ENCODE measurements at places on chromosomes 16 and 17.

- DNase-seq: no peak
These were observed 35.0 kb downstream of the NOS2 start for GRCh38 chr17:27765353-27765752.

DNA sequence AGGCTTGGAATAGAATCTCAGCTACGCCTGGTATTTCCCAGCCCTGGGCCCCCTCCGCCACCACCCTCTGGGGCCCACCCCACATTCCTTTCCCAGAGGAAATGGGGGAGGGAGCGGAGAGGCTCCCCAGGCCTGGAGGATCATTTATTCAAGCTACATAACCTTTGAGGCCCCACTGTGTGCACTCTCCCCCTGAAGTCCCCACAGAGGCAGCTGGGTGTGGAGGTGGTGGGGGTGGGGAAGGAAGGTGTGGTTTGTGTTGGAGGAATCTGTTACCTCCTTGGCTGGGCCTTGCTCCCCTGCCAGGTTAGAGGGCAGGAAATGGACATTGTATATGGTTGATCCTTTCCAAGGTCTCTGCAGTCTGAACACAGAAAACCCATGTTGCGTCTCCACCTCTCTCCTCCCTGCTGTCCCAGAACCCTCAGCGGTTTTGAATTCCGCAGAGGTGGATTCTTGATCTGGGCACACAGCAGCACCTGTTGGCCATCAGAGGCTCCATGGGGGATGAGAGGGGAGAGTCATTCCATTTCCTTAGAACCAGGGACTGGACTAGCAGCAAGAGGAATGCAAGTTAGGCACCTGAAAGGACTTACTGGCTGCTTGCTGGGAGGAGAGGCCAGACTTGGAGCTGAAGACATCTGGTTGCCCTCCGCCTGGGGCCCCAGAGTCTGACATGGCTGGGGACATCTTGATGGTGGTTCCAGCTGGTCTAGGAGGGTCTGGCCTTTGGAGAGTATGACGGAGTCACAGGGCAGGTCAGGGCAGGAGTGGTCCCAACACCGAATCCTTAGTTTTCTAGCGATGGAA is 23.0 kb downstream of the ARHGAP23 start:
- DNase-seq: no peak

DNA sequence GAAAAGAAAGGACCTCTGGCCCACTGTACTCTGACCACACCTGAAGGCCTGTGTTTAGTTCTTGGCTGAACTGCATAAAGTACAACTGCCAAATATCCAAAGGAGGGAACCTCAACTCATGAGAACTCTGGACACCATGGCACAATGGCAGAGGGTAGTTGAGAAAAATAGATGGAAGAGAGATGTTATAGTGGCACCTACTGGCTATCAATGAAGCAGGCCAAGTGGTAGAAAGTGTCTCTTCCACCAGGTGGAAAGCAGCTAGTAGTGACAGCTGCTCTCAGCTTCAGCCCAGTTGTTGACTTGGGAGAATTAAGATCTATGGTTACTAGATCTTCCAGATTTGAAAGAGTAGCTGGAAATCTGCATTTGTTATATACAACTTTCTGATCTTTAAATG is 3.2 kb downstream of the MED31 start:
- no peak for DNase-seq

DNA sequence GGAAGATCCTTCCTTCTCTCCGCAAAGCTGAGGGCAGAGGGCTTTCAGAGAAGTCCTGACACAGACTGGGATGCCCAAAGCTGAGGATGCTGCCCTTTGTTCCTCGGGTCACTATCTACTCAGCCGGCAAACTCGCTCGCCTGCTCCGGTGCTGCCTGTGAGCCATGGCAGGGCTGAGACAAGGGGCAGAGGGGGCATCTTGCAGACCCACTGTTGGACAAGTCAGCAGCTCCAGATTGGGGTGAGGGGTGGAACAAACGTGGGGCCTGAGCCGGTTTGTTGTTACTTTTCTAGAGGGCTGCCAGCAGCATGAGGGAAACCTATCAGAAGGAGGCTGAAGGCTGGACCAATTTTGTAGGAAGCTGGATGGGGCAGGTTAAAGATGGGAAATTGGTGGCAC is 47.1 kb upstream of the PIK3R6 start:
- DNase-seq: no peak

- no peak for DNase-seq
These were observed 395.5 kb downstream of the TMEM114 start for GRCh38 chr16:8194794-8195193.

DNA sequence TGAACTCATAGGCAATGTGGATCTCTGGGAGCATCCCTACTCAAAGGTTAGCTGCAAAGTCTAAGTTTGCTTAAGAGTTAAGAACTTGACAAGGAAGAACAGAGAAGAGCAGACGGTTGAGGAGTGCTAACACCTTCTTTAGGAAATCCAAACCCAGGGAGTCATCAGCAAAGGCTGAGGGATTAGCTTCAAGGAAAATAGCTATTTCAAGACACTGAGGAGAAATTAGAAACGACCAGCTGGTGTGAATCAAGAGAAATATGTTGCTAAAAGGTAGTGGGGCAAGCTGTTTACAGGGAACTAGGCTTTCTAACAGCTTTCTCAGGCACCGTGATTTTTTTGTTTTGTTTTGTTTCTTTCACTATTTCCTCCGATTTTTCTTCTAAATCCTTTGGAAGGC is 90.7 kb downstream of the CDH8 start:
- DNase-seq: no peak

- DNase-seq: no peak
These were observed 52.8 kb downstream of the SDK2 start for GRCh38 chr17:73591296-73592078.

GRCh38 chr17:5838661-5839300 is 231.4 kb upstream of the WSCD1 start:
- no peak for DNase-seq

GRCh38 chr16:79838496-79839259 is 238.1 kb upstream of the MAF start:
- no peak for DNase-seq

DNA sequence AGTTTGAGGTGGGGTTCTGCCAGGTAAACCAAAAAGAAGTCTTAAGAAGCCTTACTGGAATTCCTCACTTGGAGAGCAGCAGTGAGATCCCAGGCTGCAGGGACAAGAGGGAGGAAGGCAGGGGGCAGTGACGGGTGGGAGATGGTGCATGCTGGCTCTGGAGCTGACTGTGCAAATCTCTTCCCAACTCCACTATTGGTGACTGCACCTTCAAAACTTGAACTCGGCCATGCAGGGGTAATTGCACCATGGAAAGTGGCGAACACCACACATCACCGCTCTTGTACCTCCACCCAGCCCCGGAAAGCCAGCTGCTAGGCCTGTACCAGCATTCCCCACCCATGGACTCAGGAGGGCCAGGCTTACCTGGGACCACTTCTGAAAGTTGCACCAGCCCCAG is 51.4 kb upstream of the CDR2 start:
- no peak for DNase-seq

DNA sequence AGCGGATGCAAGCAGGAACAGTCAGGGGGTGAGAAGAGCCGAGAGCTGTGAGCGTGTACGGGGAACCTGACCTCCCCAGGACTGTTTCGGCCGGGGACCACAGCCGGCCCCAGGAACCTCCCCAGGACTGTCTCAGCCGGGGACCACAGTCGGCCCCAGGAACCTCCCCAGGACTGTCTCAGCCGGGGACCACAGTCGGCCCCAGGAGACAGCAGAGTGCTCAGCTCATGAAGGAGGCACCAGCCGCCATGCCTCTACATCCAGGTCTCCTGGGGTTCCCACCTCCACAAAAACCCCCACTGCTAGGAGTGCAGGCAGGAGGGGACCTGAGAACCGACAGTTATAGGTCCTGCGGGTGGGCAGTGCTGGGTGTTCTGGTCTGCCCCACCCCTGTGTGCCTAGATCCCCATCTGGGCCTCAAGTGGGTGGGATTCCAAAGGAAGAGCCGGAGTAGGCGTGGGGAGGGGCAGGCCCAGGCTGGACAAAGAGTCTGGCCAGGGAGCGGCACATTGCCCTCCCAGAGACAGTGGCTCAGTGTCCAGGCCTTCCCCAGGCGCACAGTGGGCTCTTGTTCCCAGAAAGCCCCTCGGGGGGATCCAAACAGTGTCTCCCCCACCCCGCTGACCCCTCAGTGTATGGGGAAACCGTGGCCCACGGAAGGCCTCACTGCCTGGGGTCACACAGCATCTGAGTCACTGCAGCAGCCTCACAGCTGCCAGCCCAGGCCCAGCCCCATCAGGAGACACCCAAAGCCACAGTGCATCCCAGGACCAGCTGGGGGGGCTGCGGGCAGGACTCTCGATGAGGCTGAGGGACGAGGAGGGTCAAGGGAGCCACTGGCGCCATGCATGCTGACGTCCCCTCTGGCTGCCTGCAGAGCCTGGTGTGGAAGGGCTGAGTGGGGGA is 4.3 kb downstream of the RHBDF1 start:
- DNase-seq: no peak

DNA sequence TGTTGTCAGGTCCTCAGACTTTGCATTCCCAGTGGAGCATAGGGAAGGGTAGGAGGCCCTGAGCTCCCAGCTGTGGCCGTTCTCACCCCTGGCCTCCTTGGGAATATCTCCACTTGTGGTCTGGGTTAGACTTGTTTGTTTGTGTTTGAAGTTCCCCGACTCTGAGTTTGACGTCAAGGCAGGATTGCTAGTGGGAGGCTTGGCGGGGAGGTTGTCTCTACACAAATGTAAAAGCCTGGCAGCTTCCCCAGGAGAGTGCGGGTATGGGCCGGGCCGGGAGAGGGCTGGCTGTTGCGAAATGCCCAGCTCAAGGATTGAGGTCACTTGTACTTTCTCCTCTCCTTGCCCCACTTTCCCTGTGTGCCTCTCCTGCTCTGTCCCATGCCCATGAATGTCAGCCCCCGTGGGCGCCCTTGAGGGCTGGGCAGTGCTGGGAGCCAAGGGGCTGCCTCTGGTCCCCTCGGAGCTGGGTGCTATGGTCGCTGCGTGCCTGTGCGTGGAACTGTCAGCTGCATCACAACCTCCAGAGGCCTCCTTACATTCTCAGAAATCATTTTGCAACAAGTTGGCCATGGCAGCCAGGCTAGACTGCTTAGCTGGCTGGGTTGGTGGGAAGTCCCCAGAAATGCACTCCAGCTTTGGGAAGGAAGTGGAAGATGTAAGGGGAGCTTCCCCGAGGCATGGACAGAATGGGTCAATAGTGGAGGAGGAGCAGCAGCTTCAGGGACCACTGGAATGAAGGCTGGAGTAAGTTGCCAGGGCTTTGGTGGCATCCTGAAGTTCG is 84.3 kb downstream of the KSR1 start:
- no peak for DNase-seq

GRCh38 chr17:80920441-80920840 is 71.2 kb upstream of the CHMP6 start:
- no peak for DNase-seq

DNA sequence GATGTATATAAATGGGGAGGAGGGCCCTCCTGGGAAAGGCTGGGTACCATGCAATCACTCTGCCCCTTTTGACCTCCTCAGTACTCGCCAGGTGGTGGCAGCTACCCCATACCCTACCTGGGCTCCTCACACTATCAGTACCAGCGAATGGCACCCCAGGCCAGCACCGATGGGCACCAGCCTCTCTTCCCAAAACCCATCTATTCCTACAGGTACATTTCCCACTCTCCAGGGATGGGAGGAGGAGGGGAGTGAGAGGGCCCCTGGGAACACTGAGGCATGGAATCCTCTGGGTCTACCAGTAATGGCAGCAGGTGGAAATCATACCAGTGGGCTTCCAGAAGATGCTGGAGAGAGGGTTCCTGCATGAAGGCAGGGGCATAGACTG is 22.9 kb downstream of the FOXN1 start:
- no peak for DNase-seq

- DNase-seq: no peak
These were observed 441.9 kb downstream of the CDH13 start for GRCh38 chr16:83068686-83069085.

GRCh38 chr17:72457712-72458111 is 336.9 kb downstream of the SOX9 start:
- no peak for DNase-seq

DNA sequence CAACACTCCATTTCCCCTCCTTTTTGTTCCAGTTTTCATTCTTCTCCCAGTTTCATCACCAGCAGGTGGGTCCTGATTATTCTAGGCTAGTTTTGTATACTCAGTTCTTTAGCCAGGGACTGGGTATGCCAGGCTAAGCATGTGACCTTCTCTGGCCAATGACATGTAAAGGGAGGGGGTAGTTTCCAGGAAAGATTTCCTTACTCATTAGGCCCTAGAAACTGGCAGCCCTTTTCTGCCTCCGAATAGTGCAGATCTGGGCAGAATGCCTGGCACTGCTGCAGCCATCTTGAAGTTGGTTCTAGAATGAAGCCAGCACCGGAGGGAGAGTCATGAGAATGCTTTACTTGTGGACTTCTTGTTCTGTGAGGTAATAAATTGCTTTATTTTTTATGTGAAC is 126.9 kb upstream of the AXIN2 start:
- no peak for DNase-seq

DNA sequence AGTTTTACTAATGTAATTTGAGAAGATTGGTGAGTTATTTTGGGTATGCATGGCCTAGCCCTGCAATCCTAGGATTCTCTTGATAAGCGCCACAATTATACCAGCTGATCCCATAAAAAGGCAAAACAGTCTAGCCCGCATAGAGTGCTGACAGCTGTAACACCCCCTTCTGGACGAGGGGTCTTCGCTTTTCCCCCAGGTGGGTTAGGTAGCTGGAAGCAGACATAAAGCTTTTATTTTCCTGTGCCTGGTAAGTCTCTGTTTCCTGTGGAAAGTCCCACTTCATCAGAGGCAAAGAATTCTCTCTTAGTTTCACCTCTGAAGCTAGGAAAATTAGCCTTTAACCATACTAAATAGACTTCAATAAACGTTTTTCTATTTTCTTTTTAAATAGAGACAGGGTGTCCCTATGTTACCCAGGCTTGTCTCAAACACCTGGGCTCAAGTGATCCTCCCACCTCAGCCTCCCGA is 108.3 kb downstream of the YPEL2 start:
- DNase-seq: no peak

DNA sequence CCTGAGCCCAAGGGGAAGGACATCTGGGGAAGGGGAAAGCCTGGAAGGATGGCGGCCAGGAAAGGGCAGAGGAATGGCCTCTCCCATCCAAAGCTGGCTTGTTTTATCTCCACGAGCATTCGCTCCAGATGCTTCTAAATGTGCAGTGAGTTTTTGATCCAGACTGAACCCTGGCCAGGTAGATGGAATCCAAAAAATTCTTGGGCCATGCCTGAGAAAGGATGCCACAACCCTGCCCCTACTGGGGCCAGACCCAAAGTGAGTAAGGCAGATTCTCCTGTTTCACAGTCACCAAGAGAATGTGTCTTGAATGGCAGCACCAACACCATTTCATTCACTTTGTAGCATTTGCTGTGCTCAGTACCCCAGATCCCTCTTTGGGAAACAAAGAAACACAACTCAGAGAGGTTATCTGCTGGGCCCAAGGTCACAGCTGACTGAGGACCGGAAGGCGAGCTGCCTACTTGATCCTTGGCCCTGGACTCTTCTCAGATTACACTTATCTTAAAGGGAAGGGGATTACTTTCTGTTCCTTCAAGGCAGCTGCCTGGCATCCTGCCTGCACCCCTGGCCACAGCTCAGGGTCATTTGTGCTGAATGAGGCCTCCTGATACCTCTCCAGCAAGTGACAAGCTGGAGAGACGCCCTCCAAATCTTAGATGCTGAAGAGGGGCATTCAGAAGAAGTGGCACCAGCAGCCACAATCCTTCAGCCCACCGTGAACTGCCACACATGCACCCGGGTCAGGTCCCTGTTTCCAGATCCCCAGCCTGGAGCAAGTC is 3.6 kb downstream of the LRRC75A start:
- DNase-seq: no peak

GRCh38 chr16:4404247-4404966 is 12.0 kb downstream of the CORO7 start:
- no peak for DNase-seq

GRCh38 chr16:4392382-4393239 is 21.0 kb downstream of the VASN start:
- DNase-seq: no peak

- DNase-seq: no peak
These were observed 10.1 kb downstream of the TBC1D24 start for GRCh38 chr16:2484898-2485508.

Measured in stimulated activated CD4-positive, alpha-beta T cell treated with anti-CD3 and anti-CD28 coated beads, Interleukin-1b, Interleukin-23, amount 100 ng/mL, for 4 hours (primary cell).